ENCODE measurements at places on chromosomes 2 and 18.
A peak's percentile ranks its signal among the peaks of the same experiment; 100 is the strongest.

- DNase-seq: no peak
These were observed 158.5 kb downstream of the NCK2 start for GRCh38 chr2:105903051-105903674.

- no peak for DNase-seq
These were observed 306.7 kb upstream of the CCDC68 start for GRCh38 chr18:55265984-55266383.

- DNase-seq: no peak
These were observed 115.9 kb upstream of the EPAS1 start for GRCh38 chr2:46181306-46181705.

DNA sequence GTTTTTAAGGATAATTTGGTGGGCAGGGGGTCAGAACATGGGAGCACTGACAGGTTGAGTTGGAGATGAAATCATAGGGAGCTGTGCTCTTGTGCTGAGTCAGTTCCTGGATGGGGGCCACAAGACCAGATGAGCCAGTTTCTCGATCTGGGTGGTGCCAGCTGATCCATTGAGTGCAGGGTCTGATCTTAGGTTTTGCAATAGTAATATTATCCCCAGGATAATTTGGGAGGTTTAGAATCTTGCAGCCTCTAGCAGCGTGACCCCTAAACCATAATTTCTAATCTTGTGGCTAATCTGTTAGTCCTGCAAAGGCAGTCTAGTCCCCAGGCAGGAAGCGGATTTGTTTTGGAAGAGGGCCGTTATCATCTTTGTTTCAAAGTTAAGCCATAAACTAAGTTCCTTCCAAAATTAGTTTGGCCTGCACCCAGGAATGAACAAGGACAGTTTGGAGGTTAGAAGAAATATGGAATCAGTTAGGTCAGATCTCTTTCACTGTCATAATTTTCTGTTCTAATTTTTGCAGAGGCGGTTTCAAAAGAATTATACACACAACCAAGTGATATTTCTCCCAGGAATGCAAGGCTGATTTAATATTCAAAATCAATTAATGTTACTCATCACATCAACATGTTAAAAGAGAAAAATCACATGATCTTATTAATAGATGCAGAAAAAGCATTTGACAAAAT is 23.0 kb downstream of the DBI start:
- DNase-seq: peak; percentile 50

- no peak for DNase-seq
These were observed 83.0 kb downstream of the RTN4 start for GRCh38 chr2:54967269-54967668.

GRCh38 chr2:128988326-128988725 is 669.7 kb upstream of the HS6ST1 start:
- no peak for DNase-seq

DNA sequence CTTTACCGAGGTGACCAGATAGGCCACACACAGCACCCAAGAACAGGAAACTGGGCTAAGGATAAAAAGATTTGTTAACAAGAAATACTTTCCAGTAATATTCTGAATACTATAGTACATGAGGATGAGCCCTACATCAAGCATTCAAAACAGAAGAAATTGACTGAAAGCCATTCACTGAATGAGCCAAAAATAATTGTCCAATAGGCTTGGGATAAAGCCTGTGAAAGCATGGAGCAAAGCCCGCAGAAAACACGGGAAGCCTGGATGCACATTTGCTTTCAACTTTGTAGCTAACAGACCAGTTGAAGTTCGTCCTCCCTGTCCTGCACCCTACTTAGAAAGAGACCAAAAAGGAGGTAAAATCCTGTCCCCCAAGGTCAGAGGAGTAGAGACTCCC is 56.3 kb downstream of the DIPK1C start:
- DNase-seq: no peak

GRCh38 chr2:150733051-150733618 is 245.7 kb upstream of the RND3 start:
- no peak for DNase-seq

GRCh38 chr2:226423498-226423960 is 376.1 kb downstream of the IRS1 start:
- DNase-seq: no peak

DNA sequence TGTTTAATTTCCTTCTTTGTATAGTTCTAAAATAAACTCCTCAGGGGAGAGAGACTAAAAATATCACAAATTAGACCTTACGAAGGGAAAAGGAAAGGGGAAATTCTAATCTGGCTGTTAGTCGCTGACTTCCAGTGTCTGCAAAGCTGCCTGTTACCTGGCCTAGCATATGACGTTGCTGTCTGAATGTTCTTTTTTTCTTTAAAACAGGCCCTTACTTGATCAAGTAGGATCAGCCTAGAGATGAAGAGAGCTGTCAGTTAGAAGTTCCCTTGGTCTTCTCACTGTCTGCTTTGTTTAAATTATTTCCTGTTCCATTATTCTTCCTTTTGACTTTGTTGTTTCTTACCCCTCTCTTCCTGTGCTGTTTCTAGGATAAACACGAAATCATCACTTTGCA is 11.2 kb downstream of the NCK2 start:
- DNase-seq: no peak

- DNase-seq: peak; percentile 67
These were observed 55.0 kb downstream of the PKDCC start for GRCh38 chr2:42102591-42103450.

DNA sequence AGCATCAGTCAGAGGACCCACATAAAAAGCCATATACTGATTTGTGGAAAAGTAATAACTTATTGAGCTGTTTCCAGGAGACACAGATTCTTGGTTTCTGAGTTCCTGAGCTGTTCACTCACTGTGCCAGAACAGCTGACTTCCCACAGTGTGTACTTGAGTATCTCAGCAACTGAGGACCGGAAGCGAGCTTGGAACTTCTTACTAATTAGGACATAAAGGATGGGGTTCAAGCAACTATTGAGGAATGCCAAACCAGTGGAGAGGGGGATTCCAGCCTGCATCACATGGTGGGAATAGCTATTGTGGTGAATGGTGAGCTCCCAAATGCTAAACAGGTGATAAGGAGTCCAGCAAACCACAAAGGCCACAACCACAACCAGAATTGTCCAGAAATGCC is 16.4 kb downstream of the EEF1B2 start:
- no peak for DNase-seq

DNA sequence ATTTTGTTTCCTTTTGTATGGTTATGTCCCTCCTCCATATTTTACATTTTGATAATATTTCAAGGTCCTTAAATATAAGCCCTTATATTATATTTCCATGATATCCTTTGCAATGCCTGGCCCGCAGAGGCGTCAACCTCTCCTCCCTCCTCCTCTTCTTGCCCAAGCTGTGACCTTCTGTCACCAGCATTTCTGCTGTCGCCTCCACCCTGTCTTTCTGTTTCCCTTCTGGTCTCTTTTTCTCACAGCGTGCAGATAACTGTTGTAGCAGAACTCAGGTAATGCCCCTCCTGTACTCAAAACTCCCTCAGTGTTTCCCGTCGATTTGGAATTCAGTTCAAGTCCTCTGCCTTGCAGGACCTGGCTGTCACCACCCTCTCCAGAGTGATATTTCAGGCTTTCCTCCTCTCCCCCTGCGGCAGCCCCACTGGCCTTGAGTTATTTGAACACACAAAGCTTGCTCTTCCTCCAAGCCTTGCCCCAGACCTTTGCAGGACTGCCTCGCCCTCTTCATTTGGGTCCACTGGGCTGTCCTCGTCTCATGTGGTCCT is 709.3 kb downstream of the DCDC2C start:
- no peak for DNase-seq

GRCh38 chr2:159612255-159612901 is 4.0 kb downstream of the BAZ2B start:
- DNase-seq: no peak

GRCh38 chr2:200317975-200318374 is 11.5 kb downstream of the SPATS2L start:
- no peak for DNase-seq

- no peak for DNase-seq
These were observed 36.7 kb downstream of the ASAP2 start for GRCh38 chr2:9243357-9243756.

DNA sequence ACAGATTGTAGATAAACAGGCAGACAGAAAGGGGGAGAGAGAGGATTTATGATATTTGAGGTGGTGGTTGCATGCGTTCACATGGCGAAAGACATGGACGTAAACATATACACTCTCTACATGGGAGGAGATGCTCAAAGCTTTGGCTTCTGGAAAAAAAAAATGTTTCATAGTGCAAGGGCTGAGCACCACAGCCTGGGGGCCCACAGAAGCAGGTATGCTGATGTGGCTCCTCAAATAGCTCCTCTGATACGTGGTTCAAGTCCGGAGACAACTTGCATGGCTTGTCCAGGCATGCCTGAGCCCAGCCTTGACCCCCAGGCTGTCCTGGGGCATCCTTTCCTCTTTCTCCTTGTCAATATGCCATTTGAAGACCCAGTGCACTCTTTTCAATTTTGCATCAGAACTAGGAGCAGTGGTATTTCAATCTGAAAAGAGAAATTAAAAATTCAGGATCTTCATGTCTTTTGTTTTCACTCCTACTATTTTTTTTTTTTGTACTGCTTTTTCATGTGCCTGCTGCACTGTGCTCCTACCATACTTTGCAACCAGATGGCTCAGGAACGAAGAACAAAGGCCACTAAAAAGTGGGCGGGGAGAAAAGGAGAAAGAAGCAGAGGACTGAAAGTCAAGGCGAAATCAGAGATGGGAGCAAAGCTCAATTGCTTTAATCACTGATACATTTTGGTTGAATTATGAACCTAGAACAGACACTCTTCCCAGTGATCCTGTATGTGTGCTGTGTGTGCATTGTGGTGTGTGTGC is 495.7 kb upstream of the TCF4 start:
- DNase-seq: no peak

DNA sequence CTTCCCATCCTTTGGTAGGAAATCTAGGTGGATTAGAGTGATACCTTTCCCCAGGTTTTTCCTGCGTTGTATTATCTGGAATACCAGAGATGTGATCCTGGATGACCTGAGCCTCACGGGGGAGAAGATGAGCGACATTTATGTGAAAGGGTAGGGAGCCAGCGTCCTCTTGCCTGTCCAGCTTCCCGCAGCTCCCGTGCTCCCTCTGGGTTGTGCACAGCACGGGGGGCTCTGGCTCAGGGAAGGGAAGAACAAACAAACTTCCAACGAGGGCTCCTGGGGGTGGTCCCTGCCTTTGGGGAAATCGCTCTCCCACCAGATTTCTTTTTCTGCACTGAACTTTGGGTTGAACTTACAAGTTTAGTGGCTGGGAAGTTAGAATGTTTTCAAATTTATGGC is 215.7 kb downstream of the DYSF start:
- DNase-seq: no peak

DNA sequence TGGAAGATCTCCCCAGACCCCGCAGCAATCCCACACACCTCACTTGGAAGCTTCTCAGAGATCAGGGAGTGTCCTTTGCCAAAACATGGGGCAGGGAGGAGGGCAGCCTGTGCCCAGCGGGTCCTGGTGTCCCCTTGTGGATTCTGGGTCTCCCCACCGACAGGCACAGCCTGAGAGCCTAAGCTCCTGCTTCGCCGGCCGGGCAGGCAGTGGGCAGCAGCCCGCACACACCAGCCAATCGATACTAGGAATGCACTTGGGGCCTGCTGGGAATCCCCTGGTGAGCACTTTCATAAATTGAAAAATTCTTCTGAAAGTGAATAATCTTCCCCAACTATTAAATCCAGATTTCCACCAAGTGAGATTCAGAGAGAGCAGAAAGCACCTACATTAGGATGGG is 246.0 kb downstream of the ATAD2B start:
- no peak for DNase-seq

DNA sequence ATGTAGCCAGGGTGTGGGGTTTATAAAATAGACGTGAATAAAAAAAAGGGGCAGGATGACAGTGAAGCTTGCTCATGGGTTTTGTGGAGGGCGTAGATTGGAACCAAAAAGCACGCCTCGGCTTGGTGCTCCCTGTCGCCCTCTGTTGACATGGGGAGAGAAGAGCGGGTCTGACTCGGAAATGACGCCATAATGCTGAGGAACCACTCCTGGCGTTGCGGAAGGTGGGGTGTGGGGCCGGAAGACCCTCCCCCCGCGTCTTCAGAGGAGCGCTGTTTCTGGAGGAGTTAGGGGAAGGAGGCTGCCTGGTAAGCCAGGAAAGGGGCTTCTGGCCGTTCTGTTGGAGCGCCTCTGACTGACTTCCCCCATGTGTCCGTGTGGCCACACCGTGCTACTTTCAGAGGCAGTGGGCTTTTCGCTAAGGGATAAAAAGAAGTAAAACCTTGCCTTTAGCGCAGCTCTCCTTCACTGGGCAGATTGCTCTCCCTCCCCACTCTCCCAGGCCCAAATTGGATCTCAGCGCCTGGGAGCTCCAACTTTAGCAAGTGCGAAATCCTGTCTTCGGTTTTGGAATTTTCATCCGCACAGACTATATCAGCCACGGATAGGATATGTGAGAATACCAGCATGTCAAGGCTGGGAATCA is 42.8 kb downstream of the PLEKHA3 start:
- DNase-seq: peak; percentile 85

DNA sequence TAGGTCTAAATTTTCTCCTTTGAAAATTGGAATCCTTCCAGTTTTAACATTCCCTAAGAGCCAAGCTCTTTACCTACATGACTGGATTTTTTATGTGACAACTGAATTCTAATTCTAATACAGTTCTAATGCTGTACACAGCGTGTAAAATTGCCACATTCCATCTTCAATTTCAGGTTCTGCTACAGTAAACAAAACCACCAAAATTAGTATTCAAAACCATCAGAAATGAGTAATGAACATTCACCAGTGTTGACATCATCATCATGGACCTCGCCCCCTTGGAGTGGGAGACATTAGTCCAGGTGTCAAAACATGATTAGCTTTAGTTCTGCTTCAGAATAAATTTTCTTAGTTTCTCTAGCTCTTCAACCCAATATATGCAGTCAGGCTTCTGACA is 133.6 kb downstream of the MBD2 start:
- no peak for DNase-seq

GRCh38 chr2:47311764-47312490 is 91.0 kb upstream of the MSH2 start:
- no peak for DNase-seq

- no peak for DNase-seq
These were observed 17.6 kb downstream of the MRPL35 start for GRCh38 chr2:86216575-86217555.

DNA sequence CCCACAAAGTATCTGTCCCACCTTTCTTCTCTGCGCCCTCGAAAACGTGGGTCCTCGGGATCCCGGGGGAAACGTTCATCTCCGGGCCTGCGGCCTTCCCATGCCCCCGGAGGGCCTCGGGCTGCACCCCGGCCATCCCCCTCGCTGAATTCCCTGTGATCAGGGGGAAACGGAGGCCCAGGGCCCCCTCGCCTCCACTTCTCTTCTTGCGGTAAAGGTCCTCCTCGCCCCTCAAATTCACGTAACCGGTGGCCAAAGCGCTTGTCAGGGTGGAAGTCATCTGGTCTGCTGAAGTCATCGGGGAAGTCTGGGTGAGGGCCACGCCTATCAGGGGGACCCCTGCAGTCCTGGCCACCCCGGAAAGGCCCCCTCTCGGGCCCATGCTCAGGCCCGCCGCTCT is 12.3 kb downstream of the SFT2D3 start:
- DNase-seq: no peak
